ENCODE measurements at places on chromosomes 16 and 17. TPM values are rescaled to one million over a fixed set of nuclear protein-coding genes. Genes with fewer than 3 reads are reported as not detected.

DNA sequence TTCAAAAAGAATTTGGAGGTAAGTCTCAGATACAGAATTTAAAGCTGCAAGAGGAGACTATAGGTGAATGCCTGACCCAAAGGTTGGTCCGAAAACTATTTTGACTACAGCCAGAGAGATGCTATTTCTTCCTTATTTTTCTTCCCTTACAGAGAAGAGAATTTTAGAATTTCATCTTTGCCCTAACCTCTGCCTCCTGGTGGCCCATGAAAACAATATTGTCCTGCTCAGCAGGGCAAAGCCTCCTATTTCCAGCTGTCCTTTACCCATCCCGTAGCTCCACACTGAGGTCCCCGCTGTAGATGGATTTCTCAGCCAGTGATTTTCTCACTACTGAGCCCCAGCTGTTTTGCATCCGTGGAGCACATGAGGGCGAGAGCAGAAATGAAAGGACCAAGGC lies 24.6 kb downstream of the HOXB1 start:
- no peak for DNase-seq

- DNase-seq, result no peak
These were observed 19.4 kb downstream of the PRDM7 start for GRCh38 chr16:90057738-90058173.

GRCh38 chr17:69430488-69430887 lies 16.0 kb downstream of the MAP2K6 start:
- DNase-seq, result no peak

- peak; percentile 44 for DNase-seq
These were observed 90.9 kb upstream of the PLCG2 start for GRCh38 chr16:81688182-81688581.

Gene TAT
- not detected for total RNA-seq

DNA sequence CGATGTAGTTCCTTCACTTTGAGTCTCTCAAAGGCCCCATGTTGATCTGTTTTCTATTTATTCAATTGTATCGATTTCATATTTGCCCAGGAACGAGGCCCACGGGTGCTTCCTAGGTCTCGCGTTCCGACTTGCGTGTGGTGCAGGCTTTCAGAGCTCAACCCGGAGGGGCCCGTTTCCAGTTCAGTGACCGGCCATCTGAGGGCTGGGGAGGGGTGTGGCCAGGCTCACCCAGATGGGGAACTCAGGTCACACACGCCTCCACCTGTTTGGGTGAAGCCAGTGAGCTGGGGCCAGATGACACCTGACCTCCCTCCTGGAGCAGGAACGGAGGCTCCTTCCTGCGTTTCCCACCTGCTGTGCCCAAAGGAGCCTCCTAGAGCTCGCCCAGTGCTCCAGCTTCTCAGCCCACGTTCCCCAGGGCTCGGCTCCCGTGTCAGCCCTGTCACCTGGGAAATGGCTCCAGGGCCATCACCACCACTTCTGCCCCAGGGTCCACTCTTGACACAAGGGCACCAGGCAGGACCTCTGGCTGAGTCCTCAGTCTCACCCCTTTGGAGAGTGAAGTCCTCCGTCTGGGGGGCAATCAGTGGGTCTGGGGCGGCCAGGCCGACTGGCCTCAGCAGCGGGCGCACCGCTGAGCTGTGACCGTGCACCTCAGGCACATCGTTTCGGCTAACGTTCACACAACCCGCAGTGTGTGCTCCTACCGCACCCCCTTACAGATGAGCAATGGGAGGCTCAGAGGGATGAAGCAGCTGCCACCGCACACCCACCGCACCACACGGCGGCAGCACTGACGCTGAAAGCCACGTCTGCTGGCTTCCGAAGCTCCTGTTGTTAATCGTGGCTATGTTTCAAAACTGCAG lies 18.0 kb downstream of the FOXF1 start:
- no peak for DNase-seq

GRCh38 chr16:9612267-9612666 lies 520.8 kb downstream of the HAPSTR1 start:
- no peak for DNase-seq

Gene FN3K
- 1.2 TPM for total RNA-seq

DNA sequence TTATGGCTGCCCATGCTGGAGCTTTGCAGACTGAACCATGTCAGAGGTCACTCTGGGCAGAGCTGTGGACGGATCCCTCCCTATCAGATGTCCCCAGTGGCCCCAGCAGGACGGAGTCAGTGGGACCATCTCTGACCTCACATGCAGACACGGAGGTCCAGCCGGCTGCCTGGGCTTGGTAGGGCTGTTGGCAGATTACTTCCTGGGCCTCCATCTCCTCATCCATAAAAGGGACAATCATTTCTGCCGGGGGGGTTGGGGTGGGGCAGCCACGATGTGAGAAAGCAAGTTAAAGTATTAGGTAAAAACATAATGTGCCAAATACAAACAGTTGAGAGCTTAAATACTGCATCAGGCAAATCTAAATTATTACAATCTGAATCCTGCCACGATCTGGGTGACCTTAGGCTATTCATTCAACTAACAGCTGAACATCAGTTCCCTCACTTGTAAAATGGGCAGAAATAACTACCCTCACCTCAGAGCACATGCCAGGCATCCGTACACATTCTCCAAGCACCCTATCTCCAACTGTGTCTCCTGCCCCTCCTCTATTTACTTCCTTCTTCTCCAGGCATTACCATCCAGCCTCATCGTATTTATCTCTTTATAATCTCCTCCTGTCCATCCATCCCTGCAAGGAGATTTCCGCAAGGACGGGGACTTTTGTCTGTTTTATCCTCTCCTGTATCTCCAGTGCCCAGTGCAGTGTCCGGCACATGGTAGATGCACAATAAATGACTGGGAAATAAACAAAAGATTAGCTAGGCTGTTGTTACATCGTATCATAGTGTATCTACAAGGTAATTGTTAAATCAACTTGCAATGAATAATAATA lies 192.3 kb upstream of the FOXF1 start:
- DNase-seq, result no peak
